ENCODE measurements at places on chromosomes 3 and 15.

GRCh38 chr3:125967156-125967555, 1.8 kb upstream of the ROPN1B start:
- DNase-seq, result no peak

- no peak for DNase-seq
Measured at GRCh38 chr15:55230051-55230670, 33.4 kb upstream of the RSL24D1 start.

DNA sequence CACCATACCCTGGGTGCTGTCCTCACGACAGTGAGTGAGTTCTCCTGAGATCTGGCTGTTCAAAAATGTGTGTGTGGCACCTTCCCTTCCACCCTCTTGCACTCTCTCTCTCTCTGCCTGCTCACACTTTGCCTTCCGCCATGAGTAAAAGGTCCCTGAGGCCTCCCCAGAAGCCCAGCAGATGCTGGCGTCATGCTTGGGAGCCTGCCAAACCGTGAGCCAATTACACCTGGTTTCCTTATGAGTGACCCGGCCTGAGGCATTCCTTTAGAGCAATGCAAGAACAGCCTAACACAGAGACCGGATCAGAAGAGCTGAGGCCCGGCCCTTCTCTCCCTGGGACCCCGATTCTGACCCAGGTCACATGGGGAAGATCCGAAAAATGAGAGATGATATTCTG, 15.4 kb downstream of the TMEM44 start:
- no peak for DNase-seq

DNA sequence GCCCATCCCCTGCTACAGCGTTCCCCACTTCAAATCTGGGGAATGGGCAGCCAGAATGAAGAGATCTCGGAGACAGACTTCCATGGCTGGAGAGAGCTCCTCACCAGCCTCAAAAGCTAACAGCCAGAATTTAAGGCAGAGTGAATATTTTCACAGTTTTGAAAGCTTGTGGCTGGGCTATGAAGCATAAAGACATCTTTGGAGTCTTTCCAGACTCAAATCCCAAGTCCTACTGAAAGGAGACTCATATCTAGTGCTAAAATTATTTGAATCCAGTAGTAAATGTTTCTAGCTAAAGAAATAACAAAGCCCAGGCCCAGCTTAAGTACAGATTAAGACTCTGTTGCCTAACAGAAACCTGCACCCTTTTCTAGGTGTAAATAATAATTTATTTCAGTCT, 628.4 kb upstream of the ALCAM start:
- peak; percentile 19 for DNase-seq

DNA sequence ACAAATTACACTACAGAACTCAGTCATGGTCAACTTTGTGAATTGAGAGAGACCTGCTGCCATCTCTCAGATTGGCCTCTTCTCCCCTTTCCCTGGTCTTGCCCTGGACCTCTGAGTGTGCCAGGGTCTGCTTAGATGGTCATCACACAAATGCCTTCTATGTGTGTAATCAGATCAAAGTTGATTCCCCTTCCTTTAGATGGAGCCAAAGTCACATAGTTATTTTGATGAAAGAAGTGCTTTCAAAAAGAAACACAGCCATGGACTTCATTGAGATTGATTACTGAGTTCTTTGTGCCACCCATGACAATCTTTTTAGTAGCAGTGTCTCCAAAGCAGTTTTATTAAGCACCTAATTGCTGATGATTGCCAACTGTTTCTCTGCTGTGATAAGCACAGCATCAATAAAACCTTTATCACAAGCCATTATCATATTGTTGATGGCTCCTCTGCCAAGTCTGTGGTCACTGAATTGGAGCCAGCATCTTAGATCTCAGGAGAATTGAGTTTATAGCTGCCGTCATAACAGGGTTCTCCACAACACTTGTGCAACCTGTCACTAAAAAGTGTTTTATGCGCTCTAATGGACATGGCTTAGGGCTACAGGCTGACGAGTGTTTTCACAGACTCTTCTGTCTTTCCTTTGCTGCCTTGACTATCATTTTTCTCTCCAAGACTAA, 149.7 kb upstream of the NUDT16 start:
- no peak for DNase-seq

GRCh38 chr15:65312400-65312916, 8.0 kb downstream of the RNU5B-1 start:
- no peak for DNase-seq

GRCh38 chr15:73630921-73631362, 2.2 kb downstream of the NPTN start:
- DNase-seq, result no peak

- no peak for DNase-seq
Measured at GRCh38 chr3:169551646-169552045, 111.9 kb downstream of the MECOM start.

DNA sequence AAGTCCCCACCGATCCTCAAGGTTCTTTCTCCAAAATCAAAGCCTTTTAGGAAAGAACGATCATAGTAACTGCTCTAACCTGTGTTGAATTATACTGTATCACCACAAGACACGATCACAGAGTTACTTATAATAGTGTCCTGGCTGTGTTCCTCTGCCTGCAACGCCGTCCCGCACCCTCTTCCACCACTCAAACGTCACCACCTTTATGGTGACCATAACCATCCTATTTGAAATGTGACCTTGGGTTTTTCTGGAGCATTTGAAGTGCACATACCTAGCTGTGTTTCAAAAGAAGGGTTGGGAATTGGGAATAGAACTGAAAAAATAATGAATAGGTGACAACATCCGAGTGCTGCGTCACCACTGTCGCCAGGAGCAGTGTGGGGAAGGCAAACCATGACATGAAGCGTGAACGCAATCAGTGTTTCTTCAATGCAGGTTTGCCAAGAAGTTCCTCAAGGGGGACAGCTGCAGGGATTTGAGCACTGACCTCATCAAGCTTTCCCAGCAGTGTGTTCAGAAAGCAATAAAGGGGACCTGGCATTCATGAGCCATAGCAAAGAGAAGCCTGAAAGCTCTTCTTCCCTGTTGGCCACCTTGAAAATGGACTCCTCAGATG, 769 bp upstream of the SELENOS start:
- DNase-seq, result no peak

DNA sequence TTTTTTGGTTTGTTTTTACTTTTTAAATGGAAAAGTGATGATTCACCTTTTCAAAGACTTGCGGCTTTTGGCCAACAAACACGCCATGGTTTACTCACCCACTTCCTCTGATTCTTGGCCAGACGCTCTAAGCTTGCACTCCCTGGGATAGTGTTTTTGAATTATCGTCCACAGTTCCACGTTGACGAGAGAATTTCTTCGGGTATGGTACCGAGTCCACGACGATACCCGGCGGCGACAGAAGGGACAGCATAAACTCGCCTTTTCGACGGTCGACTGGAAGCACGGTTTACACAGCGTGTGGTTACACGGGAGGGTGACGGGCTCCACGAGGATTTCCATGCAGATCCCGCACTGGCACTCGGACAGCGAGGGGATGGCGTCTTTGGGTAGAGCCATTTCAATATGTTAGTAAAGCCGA, 783 bp downstream of the RNF168 start:
- DNase-seq, result peak; percentile 56

- DNase-seq, result no peak
Measured at GRCh38 chr15:77033729-77034671, 36.9 kb downstream of the TSPAN3 start.

DNA sequence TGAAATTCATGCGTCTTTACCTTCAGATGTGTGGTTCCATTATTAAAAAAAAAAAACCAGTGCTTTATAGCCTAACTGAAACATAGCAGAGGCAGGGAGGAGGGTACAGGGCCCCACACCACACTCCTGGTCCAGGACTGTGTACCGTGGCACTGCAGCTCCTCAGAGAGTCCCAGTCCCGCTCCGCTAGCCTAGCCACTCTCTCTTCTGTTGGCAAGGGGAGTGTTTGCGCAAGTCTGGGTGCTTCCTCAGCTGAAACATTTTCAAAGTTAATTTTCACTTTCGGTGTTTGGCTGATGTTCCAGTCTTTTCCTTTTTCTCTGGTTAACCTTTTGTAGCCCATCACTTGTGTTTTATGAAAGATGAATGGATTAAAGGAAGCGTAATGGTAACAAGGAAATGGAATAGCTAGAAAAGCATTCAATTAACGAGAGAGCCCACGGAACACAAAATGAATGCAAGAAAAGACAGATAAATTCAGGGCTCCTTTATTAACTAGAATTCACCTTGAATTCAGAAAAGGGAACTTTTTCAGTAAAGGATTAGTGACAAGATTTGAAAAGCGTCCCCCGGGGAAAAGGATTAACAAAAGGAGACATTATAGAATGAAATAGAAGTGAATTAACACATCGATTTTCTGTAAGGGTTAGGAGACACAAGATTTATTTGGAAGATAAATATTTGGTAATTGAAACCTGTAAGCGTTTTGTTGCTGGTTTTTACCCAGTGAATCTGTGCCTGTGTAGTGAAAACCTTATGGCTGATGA, 177.0 kb downstream of the CACNA2D3 start:
- no peak for DNase-seq

- DNase-seq, result no peak
Measured at GRCh38 chr3:123656691-123657090, 71.8 kb upstream of the HACD2 start.

Measured in AG04449 (cell line).